ENCODE measurements at places on chromosomes 13 and 19. TPM values are rescaled to one million over a fixed set of nuclear protein-coding genes. Genes with fewer than 3 reads are reported as not detected.

DNA sequence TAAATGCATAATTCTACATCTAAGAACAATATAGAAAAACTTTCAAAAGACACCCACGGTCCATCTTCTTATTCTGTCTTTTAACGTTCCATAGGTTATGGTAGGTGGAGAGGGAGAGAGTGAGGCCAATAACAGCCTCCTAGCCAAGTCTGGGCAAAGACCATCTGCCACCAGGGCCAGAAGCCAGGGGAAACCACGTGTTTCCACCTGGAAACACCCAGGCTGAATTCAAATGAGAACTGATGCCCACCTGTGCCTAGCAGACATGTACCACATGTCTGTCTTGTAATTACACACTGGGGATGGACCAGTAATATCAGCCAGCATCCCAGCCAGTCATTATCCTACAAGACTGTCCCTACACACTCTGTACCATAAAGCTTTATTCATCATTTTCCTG lies 1573.1 kb downstream of the EFNB2 start:
- no peaks in the 10 kb centered on the region for H3K27me3 ChIP-seq
- no peaks in the 10 kb centered on the region for H3K4me1 ChIP-seq
- H3K36me3 ChIP-seq, result no peaks in the 10 kb centered on the region
- H3K4me3 ChIP-seq, result no peak overlapping the region
- no peak overlapping the region for H3K27ac ChIP-seq

DNA sequence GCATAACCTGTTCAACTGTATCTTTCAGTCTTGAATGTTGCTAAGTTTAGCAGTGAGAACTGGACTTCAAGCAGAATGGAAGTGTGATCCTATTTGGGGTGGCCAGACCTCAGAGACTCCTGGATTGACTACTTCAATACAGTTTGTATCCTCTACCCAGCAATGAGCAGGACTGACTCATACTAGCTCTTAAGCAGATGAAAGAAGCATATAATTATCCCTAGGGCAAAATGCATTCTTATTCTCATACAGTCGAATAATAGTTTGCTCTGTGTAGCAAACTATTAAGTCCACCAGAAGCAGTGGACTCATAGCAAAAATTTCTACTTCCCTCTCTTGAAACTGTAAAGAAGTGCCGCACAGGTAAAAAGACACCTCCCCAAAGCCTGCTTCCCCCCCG lies 46.4 kb upstream of the FAM216B start:
- no peak overlapping the region for H3K27ac ChIP-seq
- no peaks in the 10 kb centered on the region for H3K4me1 ChIP-seq
- H3K27me3 ChIP-seq, result no peaks in the 10 kb centered on the region
- no peaks in the 10 kb centered on the region for H3K36me3 ChIP-seq
- H3K4me3 ChIP-seq, result no peak overlapping the region

GRCh38 chr19:42594617-42595489 lies at the start of gene CEACAM8:
CEACAM8 (minus strand) TSS chr19:42594924; CDS start chr19:42594828, 96 bp downstream.
- no peak within 1 kb of the TSS for H3K27ac ChIP-seq
- H3K4me1 ChIP-seq, result no peaks in the 10 kb centered on the region
- no peaks in the 10 kb centered on the region for H3K27me3 ChIP-seq
- H3K36me3 ChIP-seq, result no peaks in the 10 kb centered on the region
- DNase-seq, result no peak

DNA sequence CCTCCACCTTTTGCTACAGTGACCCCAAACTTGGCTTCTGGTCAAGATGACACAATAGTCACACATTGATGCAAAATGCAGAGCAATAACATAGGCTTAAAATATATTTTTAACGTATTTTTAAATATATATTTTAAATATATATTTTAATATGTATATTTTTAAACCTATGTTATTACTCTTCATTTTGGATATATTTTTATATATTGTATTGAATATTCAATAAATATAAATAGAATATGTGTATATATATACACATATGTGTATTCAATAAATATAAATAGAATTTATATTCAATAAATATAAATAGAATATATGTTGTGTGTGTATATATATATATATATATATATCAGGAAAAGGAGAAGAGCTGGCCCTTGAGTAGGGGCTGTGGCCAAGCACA lies 115.6 kb downstream of the POU4F1 start:
- H3K4me3 ChIP-seq, result no peak overlapping the region
- no peak for DNase-seq
- H3K36me3 ChIP-seq, result no peaks in the 10 kb centered on the region
- H3K27me3 ChIP-seq, result no peaks in the 10 kb centered on the region

GRCh38 chr19:27738569-27739193 lies 1474.3 kb downstream of the UQCRFS1 start:
- H3K36me3 ChIP-seq, result no peaks in the 10 kb centered on the region
- no peaks in the 10 kb centered on the region for H3K4me1 ChIP-seq
- no peak overlapping the region for H3K4me3 ChIP-seq
- no peaks in the 10 kb centered on the region for H3K27me3 ChIP-seq
- no peak for DNase-seq

GRCh38 chr19:52453324-52454094 lies at the start of gene ZNF578:
ZNF578 (plus strand) TSS chr19:52453553; CDS start chr19:52501846, 48,293 bp downstream.
- no peak within 1 kb of the TSS for H3K27ac ChIP-seq
- no peaks in the 10 kb centered on the region for H3K36me3 ChIP-seq
- peak within 1 kb of the TSS; percentile 78 for H3K4me3 ChIP-seq
- no peaks in the 10 kb centered on the region for H3K27me3 ChIP-seq
- H3K4me1 ChIP-seq, result peaks cover 8% of the 10 kb centered on the region

GRCh38 chr13:20400774-20401173 lies 124.9 kb downstream of the CRYL1 start:
- no peak for DNase-seq
- H3K36me3 ChIP-seq, result no peaks in the 10 kb centered on the region
- no peak overlapping the region for H3K4me3 ChIP-seq

- DNase-seq, result no peak
- H3K27me3 ChIP-seq, result no peaks in the 10 kb centered on the region
- no peaks in the 10 kb centered on the region for H3K36me3 ChIP-seq
- H3K4me3 ChIP-seq, result no peak overlapping the region
These were observed 387.7 kb upstream of the ZNF507 start for GRCh38 chr19:31957711-31958110.

The PNMA8B gene
- not detected for polyA plus RNA-seq

GRCh38 chr13:47673009-47673850 lies 327.8 kb downstream of the SUCLA2 start:
- H3K4me1 ChIP-seq, result no peaks in the 10 kb centered on the region
- H3K27me3 ChIP-seq, result no peaks in the 10 kb centered on the region
- DNase-seq, result no peak

The MYO1F gene
- 161 TPM for polyA plus RNA-seq

The C19orf67 gene
- not detected for polyA plus RNA-seq

The CYP2B6 gene
- not detected for polyA plus RNA-seq

DNA sequence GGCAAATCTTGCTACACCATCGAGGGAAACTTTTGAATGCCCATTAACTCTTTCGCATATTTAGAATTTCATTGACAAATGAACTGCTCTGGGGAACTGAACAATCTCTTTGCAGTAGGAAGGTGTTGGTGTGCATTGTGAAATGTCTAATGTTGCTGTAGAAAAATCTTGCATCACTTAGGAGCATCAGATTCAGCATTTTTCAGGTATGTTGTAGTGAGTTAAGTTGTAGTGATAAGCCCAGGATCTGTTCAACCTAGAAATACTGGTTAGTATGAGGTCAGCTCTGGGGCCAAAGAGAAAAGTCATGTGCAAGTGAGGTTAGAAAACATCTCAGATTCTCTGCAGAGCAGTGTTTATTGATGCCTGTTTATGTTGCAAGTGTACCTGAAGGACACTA lies 4.1 kb downstream of the FRY start:
- H3K4me1 ChIP-seq, result no peaks in the 10 kb centered on the region
- no peak for DNase-seq
- H3K36me3 ChIP-seq, result no peaks in the 10 kb centered on the region

- H3K36me3 ChIP-seq, result no peaks in the 10 kb centered on the region
- H3K4me3 ChIP-seq, result no peak overlapping the region
- no peaks in the 10 kb centered on the region for H3K27me3 ChIP-seq
- no peak overlapping the region for H3K27ac ChIP-seq
These were observed 32.1 kb upstream of the SLC7A9 start for GRCh38 chr19:32901504-32902161.

DNA sequence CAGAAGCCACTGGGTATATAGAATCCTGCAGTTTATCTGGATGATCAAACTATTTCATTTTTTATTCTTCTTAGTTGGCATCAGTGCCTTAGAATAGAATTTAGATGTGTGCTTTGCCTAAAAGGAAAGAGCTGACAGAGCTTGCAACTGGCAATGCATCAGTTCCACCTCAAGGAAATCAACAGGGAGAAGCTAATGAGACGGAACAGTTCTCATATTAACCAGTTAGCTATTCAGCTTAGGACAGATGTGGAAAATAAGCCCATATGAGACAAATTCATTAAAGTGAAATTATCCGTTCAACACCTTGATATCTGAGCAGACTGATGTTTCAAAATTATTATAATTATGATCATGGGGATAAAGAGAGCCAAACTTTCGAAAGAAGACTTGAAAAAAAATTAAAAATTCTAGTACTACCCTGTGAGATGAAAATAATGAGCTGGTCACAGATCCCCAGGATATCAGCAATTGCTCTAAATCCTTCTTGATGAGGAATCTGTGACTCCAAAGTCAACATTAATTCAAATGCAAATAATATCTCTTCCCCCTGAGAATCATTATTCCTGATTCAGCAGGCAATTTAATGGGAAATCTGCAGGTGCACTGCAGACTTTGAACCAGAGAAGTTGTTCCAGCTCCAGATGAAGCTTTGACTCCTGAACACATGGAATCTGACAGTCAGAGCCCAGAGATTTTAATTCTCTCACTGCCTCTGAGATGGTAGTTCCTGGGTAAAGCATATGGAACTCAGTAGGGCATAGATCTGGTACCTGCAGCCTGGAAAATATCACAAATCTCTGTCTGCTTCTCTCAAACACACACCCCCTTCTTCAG lies 486.8 kb downstream of the FOXO1 start:
- DNase-seq, result no peak
- H3K36me3 ChIP-seq, result no peaks in the 10 kb centered on the region
- H3K27me3 ChIP-seq, result no peaks in the 10 kb centered on the region
- H3K27ac ChIP-seq, result no peak overlapping the region
- H3K4me1 ChIP-seq, result peaks cover 21% of the 10 kb centered on the region

DNA sequence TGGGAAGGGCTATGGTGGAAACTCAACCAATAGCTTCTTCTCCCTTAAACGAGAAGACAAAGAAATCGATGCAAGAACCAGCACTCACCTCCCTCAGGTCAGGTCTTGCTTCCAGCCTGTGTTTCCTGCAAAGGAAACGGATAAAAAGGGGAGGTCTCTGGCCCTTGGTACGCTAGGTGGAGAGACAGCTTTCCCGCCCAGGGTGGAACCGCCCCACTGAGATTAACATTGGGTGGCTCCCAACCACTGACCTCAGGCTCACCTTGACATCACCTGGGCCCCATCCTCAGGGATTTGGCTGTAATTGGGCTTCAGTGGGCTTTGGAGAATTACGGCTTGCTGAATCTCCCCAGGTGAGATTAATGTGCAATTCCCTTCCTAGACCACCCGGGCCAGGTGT lies at the start of gene NLRP7:
NLRP7 (minus strand) TSS at position 150 of the 400 bp plus-strand sequence.
- DNase-seq, result no peak
- H3K27ac ChIP-seq, result no peak within 1 kb of the TSS
- no peaks in the 10 kb centered on the region for H3K4me1 ChIP-seq
- no peak within 1 kb of the TSS for H3K4me3 ChIP-seq
- no peaks in the 10 kb centered on the region for H3K27me3 ChIP-seq

All from CD8-positive, alpha-beta memory T cell (primary cell).